Stimulated activated CD8-positive, alpha-beta memory T cell treated with anti-CD3 and anti-CD28 coated beads, Interleukin-7, amount 100 ng/mL, for 24 hours (primary cell): ENCODE measurements at places on chromosomes 1 and 21.

GRCh38 chr1:228150461-228151179 lies 890 bp downstream of the GJC2 start:
- DNase-seq: no peak

DNA sequence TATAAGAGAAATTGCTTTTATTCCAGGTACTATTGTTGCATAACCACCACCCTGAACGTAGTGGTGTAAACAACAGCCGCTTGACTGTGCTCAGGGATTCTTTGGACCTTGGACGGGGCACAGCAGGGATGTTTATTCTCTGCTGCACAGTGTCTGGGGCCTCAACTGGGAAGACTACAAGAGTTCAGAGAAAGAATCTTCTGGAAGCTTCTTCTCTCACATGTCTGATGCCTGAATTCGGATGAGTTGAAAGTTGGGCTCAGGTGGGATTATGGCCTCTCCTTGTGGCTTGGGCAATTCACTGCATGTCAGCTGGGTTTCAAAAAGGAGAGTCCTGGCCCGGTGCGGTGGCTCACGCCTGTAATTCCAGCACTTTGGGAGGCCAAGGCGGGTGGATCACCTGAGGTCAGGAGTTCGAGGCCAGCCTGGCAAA lies 19.0 kb upstream of the SSBP3 start:
- no peak for DNase-seq

- DNase-seq: no peak
These were observed 7.1 kb upstream of the FAM131C start for GRCh38 chr1:16080422-16081150.

DNA sequence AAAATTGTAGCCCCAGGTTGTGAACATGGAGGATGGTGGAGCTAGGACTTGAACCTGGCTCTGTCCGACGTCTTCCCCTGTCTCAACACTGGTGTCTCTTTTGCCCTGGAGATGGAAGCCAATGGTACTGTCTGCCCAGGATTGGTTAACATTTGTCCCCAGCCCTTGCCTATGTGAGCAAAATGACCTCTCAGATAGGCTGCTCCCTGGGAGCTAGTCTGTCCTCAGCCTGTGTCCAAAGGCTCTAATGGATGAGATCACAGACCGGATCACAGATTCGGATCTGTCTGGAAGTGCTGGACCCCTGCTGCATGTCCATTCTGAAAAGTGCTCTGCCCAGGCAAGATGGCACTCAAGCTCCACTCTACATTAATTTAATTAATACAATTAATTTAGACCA lies 394.4 kb upstream of the VAMP3 start:
- no peak for DNase-seq

DNA sequence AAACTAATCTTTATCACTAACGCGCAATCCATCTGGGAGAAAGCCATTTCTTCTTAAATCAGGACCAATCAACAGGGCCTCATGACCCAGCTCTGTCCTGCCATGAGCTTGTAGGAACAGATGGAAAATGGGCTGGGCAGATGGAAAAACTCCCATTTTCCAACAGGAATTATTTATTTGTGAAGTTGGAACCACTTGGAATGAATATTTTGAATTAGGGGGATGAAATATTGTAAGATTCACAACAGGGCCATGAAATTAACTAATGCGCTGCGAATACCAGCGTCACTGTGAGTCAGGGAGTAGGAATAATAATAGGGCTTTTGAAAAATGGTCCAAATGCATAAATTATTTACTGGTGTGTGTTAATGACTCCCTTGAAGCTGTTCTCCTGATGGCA lies 53.1 kb upstream of the CYP2J2 start:
- DNase-seq: no peak

- DNase-seq: no peak
These were observed 207.3 kb upstream of the CSF3R start for GRCh38 chr1:36689992-36690391.

DNA sequence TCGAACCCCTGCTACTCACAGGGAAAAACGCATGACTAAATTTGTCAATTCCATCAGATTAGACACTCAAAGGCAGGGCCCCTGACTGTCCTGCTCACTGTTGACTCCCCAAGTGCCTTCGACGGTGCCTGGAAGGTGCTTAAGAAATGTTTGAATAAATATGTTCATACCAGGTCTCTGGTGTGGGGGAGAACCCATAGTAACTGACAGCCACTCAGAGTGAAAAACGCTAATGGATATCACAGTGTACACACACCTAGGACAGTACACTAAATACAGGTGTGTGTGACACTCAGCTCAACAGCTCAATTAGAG lies 39.7 kb upstream of the WASF2 start:
- no peak for DNase-seq

GRCh38 chr1:207619871-207620542 lies 24.9 kb upstream of the CR1L start:
- DNase-seq: no peak

GRCh38 chr1:80640978-80641377 lies 1159.8 kb upstream of the ADGRL2 start:
- DNase-seq: no peak

DNA sequence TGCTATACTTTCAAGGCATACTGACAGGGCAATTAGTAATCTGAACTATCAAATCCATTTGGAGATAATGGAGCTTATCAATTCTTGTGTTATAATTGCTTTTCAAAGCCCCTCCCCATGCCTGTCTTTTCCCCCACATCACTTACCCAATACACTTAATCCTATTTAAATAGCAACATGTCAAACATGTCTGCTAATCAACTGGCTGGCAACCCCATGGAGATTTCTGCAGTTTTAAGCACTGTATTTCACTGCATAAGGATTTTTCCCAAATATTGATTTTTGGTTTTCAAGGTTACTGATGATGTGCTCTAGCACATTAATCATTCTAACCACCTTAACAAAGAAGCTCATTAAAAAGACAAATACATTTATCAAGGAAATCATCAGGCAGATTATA lies 800.3 kb downstream of the PLA2G4A start:
- no peak for DNase-seq

- DNase-seq: no peak
These were observed 336.8 kb downstream of the SEC16B start for GRCh38 chr1:177632923-177633615.

DNA sequence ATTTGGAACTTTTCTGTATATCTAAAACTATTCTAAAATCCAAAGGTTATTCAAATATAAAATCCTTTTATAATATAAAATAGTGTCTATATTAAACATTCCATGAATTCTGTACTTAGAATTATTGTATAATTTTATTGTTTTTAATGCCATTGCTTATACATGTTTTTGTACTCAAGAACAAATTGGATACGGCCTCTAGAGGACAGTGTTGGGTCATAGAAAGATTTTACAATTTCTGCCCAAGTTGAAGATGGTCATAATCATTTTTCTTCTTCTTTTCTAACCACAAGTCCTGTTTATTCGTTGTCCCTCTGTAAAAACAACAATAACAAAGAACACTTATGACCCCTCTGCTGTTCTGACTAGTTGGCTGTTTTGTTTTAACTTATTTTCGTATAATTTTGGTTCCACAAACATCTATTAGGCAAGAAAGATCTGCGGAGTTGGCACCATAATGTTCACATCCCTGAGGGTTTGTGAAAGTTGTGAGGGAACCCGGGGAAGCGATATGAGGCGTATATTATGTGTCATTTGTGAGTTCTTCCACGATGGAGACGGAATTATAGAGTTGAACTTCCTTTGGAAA lies 75.7 kb upstream of the KIF26B start:
- no peak for DNase-seq

- no peak for DNase-seq
These were observed 372.5 kb upstream of the ST6GALNAC5 start for GRCh38 chr1:76494807-76495206.

DNA sequence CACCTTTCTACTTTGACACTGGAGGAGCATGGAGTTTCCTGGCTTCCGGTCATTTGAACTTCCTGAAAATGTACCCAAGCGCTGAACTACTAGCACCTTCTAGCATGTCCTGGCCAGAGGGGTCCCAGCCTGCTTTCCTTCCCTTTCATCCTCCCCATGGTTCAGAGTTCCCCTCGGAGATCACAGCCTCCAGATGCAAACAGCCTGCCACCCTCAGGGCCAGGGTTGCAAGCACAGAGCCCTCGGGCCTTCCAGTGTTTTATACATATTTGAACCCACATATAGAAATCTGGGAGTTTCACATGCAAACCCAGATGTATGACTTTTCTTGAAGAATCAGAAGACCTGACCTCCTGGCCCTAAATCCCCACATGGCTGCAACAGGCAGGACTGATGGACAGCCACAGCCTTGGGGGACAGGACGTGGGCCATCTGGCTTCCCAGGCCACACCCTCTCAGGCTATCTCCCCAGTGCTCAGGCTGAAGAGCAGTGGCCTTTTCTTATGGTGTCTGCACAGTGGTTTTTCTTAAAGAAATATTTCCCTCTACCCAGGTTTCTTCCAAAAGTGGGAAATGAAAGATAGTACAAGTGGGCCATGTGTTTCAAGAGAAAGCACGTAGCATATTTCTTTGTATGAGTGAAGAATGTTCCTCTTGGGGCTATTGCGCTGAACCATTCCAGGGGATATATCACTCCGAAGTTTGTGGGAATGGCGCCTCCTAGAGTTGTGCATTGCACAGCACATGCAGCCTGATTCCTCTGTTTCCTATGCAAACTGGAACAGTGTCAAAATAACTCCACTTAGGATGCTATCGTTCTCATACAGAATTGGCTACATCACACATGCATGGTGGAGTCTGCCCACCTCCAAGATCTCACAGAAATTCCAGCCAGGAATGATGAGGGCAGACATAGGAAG lies 232.0 kb upstream of the VAMP3 start:
- DNase-seq: no peak

- DNase-seq: no peak
These were observed 430 bp downstream of the WASF2 start for GRCh38 chr1:27489501-27489972.

- DNase-seq: no peak
These were observed 3.8 kb upstream of the OR2L5 start for GRCh38 chr1:248009681-248010080.

DNA sequence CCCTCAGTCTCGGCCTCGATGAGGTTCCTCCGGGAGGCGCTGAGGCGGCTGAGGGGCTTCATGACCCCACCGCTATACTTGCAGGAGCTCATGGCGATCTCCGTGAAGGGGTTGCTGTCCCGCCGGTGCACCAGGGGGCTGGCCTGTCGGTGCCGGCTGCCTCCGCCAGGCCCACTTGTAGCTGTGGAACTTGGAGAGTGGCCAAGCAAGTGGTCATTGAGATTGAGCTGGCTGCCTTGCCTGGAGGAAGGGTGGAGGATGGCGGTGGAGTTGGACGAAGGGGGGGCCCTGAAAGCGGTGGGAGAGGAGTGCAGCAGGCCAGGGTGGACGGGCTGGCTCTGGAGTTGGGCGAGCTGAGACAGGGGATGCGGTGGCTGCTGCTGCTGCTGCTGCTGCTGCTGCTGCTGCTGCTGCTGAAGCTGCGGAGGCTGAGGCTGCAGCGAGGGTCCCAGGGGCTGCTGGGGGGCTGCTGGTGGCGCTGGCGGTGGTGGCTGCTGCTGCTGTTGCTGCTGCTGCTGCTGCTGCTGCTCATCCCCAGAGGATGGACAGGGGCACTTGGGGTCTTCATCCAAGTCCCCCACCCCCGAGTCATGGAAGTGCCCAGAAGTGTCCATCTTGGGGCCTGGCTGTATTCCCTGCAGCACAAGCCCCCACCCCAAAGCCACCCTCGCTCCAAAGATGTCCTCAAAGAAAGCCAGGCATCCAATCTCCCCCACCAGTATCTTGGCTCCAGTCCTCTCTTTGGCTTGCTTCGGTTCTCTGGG lies 548 bp downstream of the KCNN3 start:
- DNase-seq: no peak

- DNase-seq: no peak
These were observed 2.4 kb upstream of the TAF1A start for GRCh38 chr1:222592171-222592570.

GRCh38 chr1:209829716-209830115 lies 1.9 kb downstream of the UTP25 start:
- no peak for DNase-seq

GRCh38 chr1:7995437-7995836 lies 30.7 kb downstream of the ERRFI1 start:
- DNase-seq: no peak

DNA sequence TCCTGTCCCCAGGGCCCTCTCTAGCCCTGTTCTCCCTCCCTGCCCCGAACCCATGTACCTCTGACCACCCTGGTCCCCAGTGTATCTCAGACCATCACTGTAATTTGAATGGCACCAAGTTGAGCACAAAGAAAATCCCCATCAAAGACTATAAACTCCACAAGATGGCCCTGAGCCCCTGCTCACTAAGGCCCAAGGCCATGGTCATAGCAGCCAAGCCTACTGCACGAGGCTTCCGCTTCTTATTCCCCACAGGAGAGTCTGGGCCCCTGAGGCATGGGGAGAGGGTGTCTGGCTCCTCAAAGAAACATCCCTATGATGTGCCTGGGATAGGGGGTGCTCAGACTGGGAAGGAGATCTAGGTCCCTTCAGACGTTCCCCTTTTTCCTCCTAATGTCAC lies 4.5 kb downstream of the ZNF683 start:
- DNase-seq: no peak

GRCh38 chr1:230366504-230366915 lies 59.6 kb downstream of the PGBD5 start:
- DNase-seq: no peak

DNA sequence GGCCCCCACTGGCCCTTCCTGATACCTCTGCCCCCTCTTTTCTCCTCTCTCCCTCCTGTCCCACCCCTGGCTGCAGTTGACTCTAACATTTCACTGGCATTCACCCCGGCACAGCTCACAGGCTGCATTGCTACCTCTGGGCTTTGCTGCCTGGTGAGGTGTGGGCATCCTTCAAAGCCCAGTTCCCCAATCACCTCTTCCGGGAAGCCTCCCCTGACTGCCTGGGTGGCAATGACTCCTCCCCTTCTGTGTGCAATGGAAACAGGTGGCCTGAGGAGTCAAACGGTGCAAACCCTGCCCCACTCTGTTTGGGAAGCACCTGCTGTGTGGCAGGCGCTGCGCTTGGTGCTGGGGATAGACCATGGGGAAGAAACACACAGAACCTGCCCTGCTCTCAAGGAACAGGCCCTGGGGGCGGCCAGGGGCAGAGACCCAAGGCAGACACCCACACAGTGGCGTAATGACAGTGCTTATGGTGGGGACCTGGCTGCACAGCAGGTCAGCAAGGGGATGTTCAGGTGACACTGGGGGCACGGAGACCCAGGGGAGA lies 39.3 kb upstream of the POFUT2 start:
- DNase-seq: no peak

DNA sequence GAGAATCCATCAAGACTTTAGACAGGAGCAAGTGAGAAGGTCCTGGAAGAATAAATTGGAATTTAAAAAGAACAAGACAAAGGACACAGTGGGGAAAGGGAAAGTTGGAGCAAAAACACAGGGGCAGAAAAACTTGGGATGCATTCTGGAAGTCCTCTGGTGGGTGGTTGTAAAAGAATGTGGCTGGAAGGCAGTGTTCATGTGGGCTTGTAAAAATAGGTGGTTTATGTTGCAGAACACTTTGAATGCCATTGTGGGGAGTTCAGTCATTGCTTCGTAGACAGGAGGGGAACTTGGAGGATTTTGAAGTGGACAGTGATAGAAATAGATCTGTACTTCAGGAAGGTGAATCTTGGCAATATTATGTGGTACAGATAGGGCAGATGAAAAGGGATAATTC lies 15.2 kb downstream of the KIF1B start:
- no peak for DNase-seq

- no peak for DNase-seq
These were observed 10.5 kb downstream of the RO60 start for GRCh38 chr1:193069748-193070385.

- no peak for DNase-seq
These were observed 4.2 kb upstream of the OTUD3 start for GRCh38 chr1:19877821-19878636.

- DNase-seq: no peak
These were observed 300.8 kb downstream of the HHIPL2 start for GRCh38 chr1:222247081-222247480.

GRCh38 chr1:30010506-30011106 lies 712.8 kb downstream of the MATN1 start:
- no peak for DNase-seq
